ENCODE measurements at places on chromosomes 4 and X. TPM values are rescaled to one million over a fixed set of nuclear protein-coding genes. Genes with fewer than 3 reads are reported as not detected.

The ANK2 gene
- total RNA-seq: 226 TPM

The FGFRL1 gene
- 15.7 TPM for total RNA-seq

The GRIA3 gene
- 5.0 TPM for total RNA-seq

The AFM gene
- total RNA-seq: not detected

The RBM47 gene
- total RNA-seq: 0.40 TPM

The ATP1B4 gene
- total RNA-seq: not detected

The HHIP gene
- 6.2 TPM for total RNA-seq

The DGKK gene
- not detected for total RNA-seq

The RNF128 gene
- total RNA-seq: 1.1 TPM

The SORCS2 gene
- total RNA-seq: 0.40 TPM

The FAM47E gene
- 0.66 TPM for total RNA-seq

The SMIM10L2A gene
- 0.12 TPM for total RNA-seq

The PAGE2B gene
- not detected for total RNA-seq

The PLP1 gene
- not detected for total RNA-seq

The MAGEC1 gene
- not detected for total RNA-seq

The VSIG1 gene
- under 0.01 TPM for total RNA-seq

The PNMA6F gene
- total RNA-seq: not detected

The USP17L12 gene
- total RNA-seq: not detected

The ASB12 gene
- total RNA-seq: 0.06 TPM

The HAND2 gene
- 48.7 TPM for total RNA-seq

The ZNF630 gene
- 1.1 TPM for total RNA-seq

The SYP gene
- 0.66 TPM for total RNA-seq

The TEX13C gene
- total RNA-seq: not detected

The ADH1C gene
- total RNA-seq: 1.1 TPM

The SRPX gene
- 65.0 TPM for total RNA-seq

The TLL1 gene
- under 0.01 TPM for total RNA-seq

The AWAT2 gene
- total RNA-seq: 0.13 TPM

The XPNPEP2 gene
- total RNA-seq: not detected

The TRIM75 gene
- not detected for total RNA-seq

The ABCG2 gene
- total RNA-seq: 1.7 TPM

The CYP2U1 gene
- total RNA-seq: 9.0 TPM

The POF1B gene
- total RNA-seq: not detected

The PUDP gene
- 4.4 TPM for total RNA-seq

The RNF150 gene
- 0.13 TPM for total RNA-seq

The MMGT1 gene
- total RNA-seq: 11.3 TPM

The NKRF gene
- total RNA-seq: 3.8 TPM

The GNRHR gene
- total RNA-seq: not detected

The KCNIP4 gene
- not detected for total RNA-seq

The CLCN5 gene
- 13.7 TPM for total RNA-seq

The NSUN7 gene
- not detected for total RNA-seq

The COL25A1 gene
- total RNA-seq: 0.06 TPM

The DOK7 gene
- total RNA-seq: 0.19 TPM

The GABRQ gene
- total RNA-seq: not detected

The MND1 gene
- 6.9 TPM for total RNA-seq

The TECRL gene
- total RNA-seq: not detected

The TRIM61 gene
- 0.92 TPM for total RNA-seq

The ADH1A gene
- total RNA-seq: 0.19 TPM

The HEPH gene
- 124 TPM for total RNA-seq

Measured in aortic smooth muscle cell (primary cell).